ENCODE measurements at places on chromosomes 7 and 10.

- no peak for DNase-seq
Observed at GRCh38 chr7:45469103-45469502, 105.1 kb upstream of the ADCY1 start.

DNA sequence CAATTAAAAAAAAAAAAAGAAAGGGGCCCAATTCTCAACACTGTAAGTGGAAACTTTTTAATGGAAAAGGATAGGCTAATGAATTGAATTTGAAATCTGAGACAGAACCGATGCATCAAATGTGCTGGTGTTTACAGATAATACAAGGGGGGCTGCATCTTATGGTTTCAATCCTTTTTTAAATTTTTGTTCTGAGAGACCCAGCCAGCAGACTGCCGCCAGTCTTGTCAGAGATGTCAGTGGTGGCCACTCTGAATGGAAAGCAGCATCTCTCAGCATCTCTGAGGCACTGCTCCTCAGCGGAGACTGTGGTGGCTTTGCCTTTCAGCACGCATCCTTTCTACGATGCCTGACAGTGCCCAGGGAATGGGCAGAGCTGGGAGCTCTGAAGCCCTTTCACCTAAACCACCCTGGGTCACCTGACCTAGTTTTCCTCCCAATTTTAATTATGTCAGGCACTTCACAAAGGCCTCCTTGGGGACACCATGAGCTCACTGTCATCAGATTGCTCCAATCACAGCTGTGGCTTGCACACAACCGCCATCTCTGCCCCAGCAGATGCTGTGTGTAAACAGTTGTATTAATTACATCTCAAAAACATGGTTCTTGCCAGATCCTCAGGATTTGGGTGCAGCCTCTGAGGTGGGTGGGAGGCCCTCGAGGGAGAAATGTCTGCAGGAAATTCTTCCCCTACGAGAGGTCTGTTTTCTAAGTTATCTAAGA lies 81.2 kb downstream of the EGFR start:
- DNase-seq, result no peak

GRCh38 chr7:111803015-111803758 lies 240.9 kb upstream of the IMMP2L start:
- DNase-seq, result no peak

DNA sequence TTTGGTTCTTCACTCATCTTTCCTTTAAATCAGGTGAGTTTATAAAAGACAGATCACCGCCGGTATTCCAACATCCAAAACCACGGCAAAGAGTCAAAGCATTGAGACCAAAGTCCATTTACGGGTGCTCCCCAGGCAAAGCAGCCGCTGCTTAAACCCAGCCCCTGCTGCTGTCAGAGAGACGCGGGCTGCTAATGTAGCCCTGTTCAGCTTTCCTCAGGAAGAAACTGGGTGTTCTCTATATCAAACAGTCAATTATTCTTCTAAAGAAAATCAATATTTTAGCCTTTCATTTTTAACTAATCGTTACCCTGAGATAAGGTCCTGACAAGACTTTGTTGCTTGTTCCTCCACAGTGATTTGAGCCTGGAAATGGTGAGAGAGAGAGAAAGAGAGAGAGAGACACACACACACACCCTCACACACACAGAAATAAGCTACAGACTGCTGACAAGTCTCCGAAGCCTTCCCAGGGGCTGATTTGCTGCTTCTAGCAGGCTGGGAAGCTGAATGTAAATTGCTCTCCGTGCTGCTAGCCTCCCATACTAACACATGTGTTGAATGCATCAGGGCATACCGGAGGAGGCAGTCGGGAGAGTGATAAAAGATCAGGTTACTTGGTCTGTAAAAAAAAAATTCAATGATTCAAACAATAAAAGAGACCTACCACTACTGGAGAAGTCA lies 183.0 kb upstream of the ANK3 start:
- DNase-seq, result no peak

DNA sequence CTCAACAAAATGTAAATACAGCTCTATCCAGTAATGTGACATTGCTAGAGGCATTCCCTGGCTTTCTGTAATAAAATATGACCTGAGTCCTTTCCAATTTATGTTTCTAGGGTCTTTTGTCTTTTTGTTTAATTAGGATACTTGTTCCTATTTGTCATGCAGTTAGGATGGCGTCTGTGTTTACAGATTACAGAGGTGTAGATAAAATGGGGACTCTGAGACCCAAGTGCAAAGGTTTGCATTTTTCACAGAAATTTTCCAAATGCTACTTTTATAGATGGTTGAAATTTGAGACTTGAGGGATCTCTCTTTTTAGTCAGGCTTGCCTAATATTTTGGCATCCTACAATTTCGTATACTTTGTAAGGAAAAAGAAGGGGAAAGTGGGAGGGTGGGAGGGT lies 332.4 kb downstream of the PTEN start:
- no peak for DNase-seq

DNA sequence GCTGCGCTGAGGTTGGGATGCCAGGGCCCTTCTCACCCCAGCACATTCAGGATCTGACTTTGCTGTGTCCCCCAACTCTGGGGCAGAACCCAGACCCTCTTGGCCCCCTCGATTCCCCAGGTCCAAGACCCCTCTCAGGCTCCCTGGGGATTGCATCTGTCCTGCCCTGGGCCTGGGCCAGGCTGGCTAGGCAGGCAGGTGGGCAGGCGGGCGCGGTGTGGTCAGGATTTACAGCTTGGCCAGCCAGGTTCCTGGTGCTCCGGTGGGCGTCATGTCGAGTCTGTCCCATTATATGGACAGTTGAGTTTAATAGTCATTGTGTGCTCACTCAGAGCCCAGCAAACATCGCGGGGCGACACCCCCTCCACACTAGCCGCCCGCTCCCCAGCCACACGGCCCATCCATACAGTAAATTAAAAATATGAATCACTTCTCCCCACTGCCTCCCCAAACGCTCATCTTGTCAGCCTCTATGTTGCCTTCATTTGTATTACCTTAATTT lies 23.5 kb downstream of the POLL start:
- no peak for DNase-seq

All from stimulated activated CD8-positive, alpha-beta memory T cell treated with anti-CD3 and anti-CD28 coated beads, Interleukin-4, amount 100 ng/mL, for 1 hour (primary cell).